Iris pigment epithelial cell (primary cell): ENCODE measurements at places on chromosomes 2 and 18.

- DNase-seq = no peak
Observed at GRCh38 chr2:172456002-172456401, 28.6 kb downstream of the ITGA6 start.

GRCh38 chr18:3060667-3061580, 48.0 kb upstream of the LPIN2 start:
- DNase-seq = no peak

- no peak for DNase-seq
Observed at GRCh38 chr2:15238028-15238427, 323.1 kb downstream of the NBAS start.

DNA sequence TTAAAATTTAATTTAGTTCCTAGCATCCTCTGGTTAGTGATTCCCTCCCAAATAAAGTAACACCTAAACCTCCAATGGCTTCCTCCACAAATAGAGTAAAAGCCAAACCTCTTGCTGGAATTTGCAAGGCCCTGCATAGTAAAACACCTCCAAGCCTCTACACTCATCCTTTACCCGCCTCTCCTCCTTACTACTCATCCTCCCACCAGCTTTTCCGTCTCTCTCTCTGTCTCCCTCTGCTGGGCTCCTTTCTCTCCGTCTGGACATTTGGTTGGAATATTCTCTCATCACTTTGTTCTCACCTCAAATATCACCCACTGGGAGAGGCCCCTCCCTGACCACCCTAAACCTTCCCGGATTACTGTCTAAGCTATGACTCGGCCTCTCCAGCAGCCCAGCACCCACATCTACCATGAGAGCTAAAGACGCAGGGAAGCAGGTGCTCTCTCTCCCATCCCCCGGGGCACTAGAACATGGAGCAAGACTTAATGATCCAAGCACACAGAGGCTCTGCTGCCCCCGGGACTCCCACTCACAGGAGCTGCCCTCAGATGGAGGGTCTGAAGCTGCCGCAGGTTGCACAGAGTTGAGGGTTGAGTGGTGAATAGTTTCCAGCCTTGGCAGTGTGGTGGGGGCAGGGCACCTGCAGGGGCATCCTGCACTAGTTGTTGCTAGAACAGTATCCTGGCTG, 167.2 kb downstream of the FBXO15 start:
- peak; percentile 10 for DNase-seq

DNA sequence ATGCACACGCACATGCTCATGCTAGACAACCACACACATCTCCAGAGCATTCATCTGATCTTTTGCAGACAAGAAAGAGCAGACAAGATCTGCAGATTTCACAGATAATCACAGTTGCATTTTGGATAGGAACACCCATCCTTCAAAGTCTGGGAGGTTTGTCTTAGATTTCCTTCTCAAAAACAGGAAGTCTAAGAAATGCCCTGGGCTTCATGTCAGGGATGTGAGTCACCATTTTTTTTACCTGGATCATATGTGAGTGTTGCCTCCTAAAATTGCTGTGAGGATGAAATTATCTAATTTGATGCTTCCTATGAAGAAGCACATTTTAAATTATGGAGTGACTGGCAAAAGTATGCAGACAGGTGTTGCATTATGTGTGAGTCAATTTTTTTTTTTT, 46.1 kb downstream of the SRD5A2 start:
- DNase-seq = no peak

DNA sequence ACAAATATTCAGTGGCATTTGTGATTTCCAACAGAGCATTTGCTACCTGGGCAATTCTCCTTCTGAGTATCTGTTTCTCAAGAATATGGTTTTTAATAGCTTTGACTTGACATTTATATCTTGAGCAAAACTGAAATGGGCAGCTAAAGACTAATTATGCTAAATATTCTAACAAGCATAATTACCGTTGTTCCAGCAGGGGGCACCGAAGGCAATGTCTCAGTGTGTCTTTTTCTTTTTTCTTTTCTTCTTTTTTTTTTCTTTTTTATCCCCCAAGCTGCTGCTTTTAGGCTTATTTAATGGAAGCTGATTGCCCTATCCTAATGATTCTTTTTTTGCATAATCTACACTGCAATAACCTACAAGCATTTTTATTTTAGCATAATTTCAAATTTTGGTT, 138.9 kb upstream of the NABP1 start:
- peak; percentile 31 for DNase-seq

DNA sequence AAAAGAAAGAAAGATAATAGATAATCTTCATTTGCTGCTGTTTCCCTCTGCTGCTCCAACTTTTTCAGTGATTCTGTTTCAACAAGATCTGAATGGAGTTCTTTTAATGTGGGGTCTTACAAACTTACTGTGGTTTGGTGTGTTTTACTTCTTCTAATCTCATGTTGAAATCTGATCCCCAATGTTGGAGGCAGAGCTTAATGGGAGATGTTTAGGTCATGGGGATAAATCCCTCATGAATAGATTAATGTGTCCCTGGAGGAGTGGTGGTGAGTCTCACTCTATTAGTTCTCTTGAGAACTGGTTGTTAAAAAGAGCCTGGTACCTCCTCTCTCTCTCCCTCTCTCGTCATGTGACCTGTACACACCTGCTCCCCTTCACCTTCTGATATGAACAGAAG, 442.4 kb downstream of the EPHA4 start:
- no peak for DNase-seq

DNA sequence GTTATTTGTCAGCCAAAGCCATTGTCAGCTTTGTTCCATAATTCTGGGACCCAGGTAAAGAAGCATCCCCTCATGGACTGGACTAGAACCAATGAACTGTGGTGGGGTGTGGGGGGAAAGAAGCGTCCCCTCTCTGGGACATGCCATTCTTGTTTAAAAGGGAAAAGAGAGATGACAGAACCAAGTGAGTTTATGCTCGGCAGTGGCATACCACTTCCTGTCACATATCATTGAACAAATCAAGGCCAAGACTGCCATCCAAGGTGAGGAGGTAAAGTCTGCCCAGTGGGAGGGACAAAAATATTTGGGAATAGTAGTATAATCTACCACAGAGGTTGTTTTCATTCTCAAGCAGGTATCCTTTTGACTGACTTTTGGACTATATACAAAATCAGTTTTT, 4.7 kb upstream of the GLS start:
- no peak for DNase-seq

- DNase-seq = no peak
Observed at GRCh38 chr2:73386342-73386868, 769 bp downstream of the ALMS1 start.

GRCh38 chr18:36340246-36340645, 42.7 kb downstream of the FHOD3 start:
- no peak for DNase-seq

GRCh38 chr2:44912660-44913059, 28.8 kb upstream of the SIX3 start:
- DNase-seq = peak; percentile 73

DNA sequence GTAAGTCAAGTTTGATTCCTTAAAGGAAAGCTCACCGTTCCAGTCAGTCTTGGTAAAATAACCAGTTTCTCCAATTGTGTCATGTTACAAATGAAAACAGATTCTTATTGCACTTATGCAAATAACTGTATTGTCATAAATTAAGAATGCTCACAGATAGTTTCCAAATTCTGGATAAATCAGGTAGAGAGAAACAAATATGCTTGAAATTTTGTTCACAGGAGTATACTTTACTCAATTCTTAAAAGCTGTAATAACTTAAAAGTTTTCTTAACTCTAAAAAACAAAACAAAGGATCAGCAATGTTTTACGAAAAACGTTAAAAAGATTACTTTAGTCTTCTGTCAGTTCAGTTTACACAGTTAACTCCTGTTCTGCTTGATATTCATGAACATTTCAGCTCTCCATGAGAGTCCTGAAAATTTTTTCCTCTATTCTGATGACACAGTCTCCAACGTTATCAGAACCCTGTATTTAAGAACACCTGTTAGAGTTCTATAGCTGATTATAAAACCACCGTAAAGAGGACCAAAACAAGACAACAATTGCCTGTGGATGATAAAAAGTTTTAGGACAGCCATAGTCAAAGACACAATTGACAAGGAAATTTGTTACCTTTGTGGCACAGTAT, 4.4 kb downstream of the GAL3ST2 start:
- DNase-seq = no peak

DNA sequence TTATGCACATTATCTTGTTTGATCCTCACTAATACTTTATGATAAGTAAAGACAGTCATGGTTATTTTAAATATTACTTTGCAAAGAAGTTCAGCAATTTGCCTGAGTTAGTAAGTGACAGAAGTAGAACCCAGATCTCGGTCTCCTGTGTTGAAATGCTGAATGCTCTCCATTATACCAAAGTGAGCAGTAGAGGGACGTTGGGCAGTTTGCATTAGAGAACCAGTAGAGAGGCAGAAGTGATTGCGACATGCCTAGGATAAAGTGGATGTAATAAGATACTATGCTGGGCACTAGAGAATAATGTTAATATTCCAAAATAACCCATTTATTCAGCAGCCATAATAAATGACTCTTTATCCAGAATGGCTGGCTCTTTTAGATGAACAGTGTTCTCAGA, 201.0 kb downstream of the PMAIP1 start:
- peak; percentile 45 for DNase-seq

GRCh38 chr2:27427863-27428212, 593 bp upstream of the NRBP1 start:
- no peak for DNase-seq

DNA sequence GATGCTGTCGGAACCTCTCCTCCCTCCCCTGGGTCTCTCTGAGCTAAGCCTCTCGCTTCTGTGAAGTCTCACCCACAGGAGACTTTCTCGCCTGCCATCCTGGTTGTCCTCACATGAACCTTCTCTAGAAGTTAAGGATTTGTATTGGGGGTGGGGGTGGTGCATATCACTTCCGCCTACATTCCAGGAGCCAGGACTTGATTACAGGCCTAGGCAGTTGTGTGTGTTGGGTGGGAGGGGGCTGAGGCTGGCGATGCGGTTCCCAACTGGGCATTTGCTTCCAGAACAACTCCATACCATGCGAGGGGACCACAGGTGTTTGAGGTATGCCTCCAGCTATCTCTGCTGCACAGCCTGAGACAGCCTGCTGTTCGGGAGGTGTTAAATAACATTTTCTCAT, 56.8 kb upstream of the MGAT4A start:
- no peak for DNase-seq
